ENCODE measurements at places on chromosomes 4 and X.

DNA sequence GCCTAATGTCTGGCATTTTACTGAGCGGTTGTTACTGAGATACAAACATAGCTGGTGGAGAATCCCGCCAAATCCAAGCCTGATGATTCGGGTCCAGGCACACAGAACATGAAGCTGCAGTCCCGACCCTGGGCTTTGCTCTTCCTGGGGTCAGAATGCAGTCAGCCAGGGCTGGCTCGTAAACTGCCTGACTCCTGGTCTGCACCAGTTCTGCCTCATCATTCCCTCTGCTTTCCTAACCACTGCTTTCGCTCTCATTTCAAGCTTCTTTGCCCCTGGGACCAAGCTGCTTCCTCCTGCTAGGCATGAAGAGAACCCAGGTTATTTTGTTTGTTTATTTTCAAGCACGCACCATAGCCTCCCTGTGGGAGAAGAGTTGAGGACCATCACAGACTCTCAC, 39.3 kb downstream of the GATB start:
- no peak for DNase-seq

DNA sequence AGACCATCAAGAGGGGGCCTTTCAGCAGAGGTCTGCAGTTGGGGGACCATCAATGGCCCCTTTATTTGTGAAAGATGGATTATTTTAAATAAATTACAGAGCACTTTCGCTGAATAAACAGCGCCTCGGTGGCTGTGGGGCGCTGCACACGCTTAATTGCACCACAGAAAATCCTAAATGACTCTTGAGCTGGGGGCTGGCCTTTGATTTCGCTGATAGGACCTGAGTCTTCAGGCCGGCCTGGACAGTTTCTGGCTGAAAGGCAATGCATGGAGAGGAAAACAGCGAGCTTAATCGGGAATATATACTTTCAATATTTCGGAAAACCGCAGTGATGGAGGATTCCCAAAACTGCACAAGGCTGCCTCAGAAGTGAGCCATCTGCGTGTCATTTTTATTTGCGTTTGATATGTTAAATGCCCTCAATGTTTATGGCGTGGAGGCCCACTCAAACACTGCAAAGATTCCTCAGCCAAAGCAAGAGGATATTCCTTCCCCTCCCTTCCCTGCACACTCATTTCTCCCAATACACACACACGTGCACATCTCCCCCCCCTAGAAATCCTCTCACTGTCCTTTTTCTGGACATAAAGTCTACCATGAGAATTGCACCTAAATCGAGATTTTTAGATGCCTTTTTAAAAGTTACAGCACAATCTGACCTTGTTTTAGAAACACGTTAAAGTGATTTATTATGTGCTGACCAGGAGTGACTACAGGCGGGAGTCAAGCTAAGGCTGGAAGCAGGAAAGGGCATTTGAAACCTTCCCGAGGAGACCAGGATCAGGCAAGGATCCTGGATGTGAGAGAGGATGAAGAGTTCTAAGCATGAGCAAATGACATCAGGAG, 340.7 kb downstream of the RAB28 start:
- no peak for DNase-seq

DNA sequence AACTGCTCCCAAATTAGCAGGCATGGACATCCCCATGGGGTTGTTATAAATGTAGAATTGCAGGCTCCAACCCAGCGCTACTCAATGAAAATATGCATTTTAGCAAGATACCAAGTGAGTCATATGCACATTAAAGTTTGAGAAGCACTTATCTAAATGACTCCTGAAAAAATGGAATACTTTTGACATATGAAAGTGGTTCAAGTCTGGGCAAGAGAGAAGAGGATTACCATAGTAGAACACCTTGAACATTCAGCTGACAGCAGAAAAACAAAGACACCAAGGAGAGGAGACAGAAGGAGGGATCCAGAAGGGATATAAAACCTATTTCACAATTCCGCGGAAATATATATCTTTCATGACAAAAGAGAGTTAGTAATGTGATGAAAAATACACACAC, 63.2 kb upstream of the CT83 start:
- DNase-seq = no peak

- no peak for DNase-seq
Observed at GRCh38 chr4:101355767-101356702, 8.7 kb upstream of the PPP3CA start.

DNA sequence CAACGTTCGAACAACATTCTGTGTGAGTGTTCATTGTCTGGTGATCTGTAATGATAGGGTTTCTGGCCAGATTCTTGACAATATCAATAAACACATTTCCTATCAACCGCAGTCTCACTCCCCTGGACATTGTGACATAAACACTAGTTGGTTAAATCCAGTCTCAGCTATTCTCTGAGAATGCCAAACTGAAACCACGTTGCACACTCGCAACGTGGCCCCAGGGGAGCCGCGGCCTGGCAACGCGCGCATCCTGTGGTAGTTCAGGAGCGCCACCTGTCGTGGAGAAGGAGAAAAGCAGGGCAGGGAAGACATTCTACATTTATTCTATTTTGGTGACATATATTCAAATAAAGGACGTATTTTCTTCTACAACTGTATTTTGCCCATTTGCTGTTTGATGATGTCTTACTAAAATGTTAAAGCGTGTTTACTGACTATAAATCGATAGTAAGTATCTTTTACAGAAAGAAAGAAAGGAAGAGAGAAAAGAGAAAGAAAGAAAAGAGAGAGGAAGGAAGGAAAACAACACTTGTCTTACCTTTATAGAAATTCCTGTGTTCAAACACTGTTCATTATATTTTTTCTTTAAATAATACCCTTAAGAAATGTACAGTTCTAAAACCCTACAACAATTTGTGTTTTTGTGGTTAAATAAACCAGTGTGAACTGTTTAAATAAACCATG, 738.3 kb upstream of the FRG1 start:
- DNase-seq = no peak

DNA sequence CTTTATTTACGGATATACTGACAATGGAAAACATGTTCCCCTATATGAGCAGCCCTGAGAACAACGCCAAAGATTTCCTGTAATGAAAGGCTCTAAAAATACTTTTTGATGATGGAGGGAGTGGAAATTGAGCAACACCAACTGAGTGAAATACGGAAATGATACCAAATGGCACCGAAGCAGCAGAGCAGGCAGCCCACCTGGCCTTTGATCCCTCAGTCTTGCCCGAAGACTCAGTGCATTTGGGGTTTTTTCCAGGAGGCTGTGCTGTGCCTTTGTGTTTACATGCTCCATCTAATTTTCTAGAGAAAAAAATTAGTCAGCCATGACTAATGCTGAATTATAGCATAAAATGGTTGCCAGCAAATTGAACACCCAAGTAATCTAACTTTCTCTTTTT, 169.9 kb upstream of the RBPJ start:
- no peak for DNase-seq

GRCh38 chr4:21476757-21477156, 471.8 kb downstream of the KCNIP4 start:
- DNase-seq = no peak
